ENCODE measurements at places on chromosomes 4 and X.

- no peak for DNase-seq
These were observed 17.9 kb upstream of the OGT start for GRCh38 chrX:71515038-71515396.

DNA sequence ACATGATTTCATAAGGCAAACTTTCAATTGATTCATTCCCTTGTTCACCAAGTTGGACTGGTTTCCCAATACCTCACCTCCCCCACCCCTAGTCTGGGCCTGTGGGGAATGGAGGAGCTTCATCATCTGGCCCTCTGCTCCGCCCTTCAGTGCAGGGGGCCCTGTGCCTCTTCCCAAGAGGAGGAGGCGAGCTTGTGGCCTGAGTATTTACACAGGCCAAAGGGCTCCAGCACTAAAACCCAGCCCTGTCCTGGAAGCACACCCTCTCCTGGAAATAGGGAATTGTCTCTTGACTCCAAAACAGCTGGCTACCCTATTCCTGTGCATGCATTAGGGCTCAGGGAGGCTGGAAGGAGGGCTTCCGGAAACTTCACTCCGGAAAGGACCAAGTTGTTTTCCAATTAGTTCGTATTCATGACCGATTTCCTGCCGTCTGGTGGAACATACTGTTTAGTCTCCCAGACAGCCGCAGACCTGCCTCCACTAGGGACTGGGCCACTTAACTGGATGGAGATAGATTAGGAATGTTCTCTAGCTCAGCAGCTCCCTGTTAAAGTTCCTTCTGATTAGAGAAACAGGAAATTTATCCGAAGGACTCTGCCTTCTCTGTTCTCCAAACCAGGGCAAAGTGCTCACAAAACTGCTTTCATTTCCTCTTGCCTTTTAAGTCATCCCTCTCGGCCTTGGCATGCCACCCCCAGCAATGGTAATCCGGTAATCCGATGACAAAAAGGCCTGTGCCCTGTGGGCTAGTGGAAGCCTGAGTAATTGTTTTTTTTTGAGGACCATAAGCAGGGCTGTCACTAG lies 5.8 kb downstream of the SRPX2 start:
- peak; percentile 63 for DNase-seq

DNA sequence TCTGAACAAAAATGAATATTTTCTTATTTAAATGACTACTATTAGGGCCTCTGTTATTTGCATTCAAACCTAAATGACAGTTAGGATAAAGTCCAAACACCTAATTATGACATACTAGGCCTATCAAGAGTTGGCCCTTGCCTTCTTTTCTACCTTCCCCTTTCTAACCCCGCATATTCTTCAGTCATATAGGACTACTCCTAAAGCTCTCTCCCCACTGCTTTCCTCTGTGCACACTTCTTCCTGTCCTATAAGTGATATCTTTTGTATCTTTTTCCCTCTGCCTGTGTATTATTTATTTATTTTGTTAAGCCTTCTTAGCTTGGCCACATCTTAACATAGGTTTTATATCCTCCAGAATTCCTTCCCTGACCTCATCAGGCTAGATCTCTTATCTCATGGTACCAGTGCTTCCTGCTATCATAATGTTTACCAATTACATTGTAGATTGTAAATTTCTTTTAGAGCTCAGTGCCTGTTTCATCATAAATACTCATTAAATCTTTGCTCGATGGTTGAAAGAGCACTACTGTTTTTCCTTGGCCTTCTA lies 22.5 kb downstream of the ERVMER34-1 start:
- no peak for DNase-seq

DNA sequence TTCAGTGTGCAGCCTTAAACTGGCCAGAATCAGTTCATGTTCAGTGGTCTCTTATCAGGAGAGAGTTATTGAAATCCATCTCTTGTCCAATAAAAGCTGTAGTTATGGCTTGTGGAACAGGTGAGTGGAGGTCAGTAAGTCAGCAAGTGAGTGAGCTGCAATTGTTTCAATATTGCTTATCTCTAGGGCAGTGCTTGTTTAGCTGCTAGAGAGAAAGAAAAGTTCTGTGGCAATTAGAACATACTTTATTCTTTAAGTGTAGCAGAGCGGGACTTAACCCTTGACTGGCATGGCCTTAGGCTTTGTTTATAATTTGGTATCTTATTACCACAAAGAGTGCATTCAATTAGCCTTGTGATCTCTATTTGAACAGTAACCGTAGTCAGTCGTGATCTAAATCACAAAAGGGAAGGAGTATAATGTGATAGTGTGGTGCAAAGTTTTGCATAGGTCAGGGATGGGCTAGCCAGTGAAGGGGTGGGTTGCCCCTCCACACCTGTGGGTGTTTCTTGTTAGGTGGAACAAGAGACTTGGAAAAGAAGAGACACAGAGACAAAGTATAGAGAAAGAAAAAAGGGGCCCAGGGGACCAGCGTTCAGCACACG lies 6.9 kb upstream of the ETDC start:
- no peak for DNase-seq

DNA sequence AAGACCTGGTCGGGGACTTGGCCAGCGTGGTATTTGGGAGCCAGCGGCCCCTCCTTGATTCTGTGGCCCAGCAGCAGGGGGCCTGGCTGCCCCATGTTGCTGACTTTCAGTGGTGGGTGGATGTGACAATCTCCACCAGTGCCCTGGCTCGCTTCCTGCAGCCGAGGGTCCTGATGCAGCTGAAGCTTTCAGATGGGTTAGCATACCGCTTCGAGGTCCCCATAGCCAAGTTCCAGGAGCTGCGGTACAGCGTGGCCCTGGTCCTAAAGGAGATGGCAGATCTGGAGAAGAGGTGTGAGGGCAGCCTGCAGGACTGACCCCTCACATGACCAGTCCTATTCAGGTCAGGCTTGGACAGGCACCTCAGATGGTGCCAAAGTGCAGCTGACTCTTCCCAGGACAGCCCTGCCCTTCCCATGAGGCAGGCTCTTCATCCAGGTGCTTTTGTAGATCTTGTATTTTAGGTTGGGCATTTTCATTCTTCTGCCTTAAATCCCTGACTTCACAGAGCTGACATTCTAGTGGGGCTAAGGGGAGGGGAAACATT lies 15.1 kb downstream of the LNX1 start:
- DNase-seq: no peak

DNA sequence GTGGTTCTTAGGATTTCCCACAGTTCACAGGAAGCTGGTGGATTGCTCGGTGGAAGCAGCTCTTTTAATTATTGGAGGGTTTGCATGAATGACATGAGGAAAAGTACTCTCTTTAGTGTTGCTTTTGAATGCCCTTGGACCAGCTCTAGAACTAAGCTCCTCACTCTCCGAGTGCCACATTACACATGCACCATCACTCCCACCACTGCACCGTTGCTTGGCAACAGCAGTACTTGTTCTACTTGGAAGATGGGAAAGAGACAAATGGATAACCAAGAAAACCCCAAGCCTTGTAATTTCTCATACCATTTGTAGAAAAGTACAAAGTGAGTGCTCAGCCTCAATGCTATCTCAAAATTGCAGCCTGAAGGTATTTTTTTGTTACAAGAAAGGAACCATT lies 620.2 kb upstream of the BOD1L1 start:
- DNase-seq: no peak

DNA sequence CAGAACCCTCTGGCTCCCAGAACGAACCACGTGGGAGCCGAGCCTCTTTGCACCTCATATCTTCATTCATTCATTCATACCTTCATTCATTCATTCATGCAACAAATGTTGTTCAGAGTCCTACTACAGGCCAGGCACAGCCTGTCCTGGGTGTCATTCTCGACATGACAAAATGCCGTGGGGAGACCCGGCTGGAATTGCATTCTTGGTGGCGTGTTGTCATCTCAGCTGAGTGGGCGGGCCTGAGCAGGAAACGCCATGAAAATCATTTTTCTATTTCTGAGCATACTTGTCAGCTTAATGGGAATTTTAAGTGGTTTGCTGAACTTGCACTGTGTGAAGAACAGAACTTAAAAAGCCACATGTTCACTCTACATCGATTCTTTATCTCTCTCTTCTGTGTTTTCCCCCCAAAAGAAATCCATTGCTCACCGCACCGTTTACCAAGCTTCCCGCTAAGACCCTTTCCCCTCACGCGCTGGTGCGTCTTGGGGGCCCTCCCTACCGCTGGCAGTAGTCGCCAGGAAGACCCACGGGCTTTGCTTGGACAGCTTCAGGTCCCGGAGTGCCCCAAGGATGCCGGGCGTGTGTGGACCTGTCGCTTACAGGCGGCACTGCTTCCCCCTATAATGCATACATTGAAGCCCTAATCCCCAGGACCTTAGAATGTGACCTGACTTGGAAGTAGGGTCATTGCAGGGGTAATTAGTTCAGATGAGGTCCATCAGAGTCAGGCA lies 41.6 kb upstream of the HMX1 start:
- no peak for DNase-seq

DNA sequence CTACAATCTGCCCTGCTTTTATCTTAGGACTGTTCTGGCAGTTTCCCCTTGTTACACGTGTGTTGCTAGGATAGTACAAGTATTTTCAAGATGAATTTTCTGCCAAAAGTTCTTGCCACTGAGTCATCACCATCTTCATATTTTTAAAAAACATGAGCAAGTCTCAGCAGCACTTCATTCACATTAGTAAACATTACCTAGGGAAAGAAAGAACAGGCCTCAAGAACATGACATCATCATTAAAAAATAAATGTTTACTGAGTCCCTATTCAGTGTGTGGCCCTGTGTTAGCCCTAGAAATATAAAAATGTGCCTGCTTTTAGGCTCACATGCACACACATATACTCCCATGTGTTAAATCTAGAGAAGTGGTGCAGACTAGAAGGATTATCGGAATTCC lies 18.7 kb upstream of the GPC3 start:
- DNase-seq: no peak

GRCh38 chr4:38678078-38678477 lies 14.1 kb downstream of the KLF3 start:
- no peak for DNase-seq

DNA sequence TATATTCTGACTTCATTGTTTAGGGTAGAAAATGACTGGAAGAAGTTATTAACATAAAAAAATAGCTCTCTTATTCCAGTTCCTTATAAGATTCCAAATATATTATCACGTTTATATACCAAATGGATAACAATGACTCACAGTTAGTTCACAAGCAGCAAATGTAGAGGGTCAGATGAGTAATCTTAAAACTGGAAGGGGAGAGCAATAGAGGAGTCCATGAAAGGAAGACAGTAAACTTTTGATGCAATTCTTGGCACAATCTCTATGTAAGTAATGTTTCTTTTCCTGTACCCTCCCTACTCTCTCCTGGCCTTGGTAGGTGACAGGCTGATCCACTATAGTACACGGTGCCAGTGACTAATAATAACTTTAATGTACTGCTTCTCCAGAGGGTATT lies 259.0 kb upstream of the TRPC5 start:
- DNase-seq: no peak

DNA sequence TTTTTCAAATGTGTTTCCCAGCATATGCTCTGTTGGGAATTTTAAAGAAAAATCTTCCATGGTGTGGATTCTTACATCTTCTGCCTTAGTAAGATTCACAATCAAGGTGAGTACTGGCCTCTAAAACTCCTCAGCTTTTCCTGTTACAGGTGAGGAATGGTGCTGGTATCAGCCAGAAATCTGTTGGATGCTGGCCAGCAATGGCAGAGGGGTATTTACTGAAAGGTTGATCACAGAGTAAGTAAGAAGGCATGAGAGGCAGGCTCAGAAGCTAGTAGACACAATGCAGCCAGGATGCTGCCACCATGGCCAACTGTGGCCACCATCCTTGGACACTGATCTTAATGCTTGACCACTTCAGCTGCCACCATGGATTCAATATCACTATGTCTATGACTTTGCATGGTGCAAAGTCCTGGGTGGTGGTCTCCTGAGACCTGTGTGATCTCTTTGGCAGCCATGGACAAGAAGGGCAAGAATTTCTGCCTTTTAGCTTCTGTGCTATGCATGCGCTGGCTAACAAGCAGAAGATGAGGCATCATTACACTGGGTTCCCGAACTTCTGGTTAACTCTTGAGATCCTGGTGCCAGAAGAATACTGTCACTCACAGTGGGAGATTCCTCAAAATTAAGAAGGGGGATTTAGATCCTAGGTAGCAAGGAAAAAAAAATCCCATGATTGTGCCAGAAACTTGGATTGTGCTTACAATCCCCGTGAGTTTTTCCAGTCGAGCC lies 60.2 kb downstream of the CHRNA9 start:
- DNase-seq: no peak

- no peak for DNase-seq
These were observed 96.0 kb downstream of the ADGRL3 start for GRCh38 chr4:61296144-61296543.
